ENCODE measurements at places on chromosomes 1 and 21. TPM values are rescaled to one million over a fixed set of nuclear protein-coding genes. Genes with fewer than 3 reads are reported as not detected.

Gene ZNF692
- total RNA-seq, result 65.3 TPM

DNA sequence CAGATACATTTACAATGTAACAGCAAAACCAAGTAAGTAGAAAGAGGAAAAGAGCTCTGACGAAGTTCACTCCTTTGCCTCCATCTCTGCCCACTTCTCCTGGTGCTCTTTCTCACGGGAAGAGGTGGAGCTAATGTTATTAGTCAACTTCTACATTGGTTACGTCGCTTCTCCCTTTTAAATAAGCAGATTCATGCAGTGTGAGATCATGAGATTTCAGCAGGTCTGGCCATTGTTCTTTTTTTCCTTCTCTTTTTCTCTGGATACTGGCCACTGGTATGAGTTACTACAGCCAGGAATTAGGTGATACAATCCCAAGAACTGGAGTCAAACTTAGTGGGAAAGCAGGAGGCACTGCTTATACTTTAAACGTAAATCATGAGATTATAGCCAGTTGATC, 207.1 kb downstream of the AKT3 start:
- H3K27me3 ChIP-seq, result no peaks in the 10 kb centered on the region
- H3K36me3 ChIP-seq, result peaks cover 40% of the 10 kb centered on the region
- H3K27ac ChIP-seq, result no peak overlapping the region
- H3K4me3 ChIP-seq, result no peak overlapping the region
- no peak for DNase-seq

Gene PAX7
- not detected for total RNA-seq

GRCh38 chr1:47440599-47441081, 2.8 kb downstream of the FOXD2 start:
- peaks cover 54% of the 10 kb centered on the region for H3K4me1 ChIP-seq
- DNase-seq, result no peak
- H3K27me3 ChIP-seq, result peaks cover 66% of the 10 kb centered on the region

DNA sequence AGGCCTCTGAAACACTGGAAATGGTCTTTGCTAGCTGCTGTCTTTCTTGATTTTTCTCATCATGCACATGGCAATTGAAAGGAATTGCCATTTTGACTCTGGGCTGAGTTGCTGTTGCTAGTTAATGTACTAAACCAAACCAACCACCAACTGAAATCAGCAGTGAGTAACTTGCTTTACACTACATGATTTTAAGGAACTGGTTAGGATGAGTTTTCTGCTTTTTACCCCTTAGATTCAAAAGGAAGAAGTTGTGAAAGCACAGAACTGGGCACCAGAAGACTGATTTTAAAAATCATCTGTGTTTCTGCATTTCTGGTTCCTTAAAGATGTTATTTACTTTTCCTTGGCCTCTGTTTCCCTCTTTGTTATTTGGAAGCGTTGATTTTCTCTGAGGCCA, 361.9 kb downstream of the HLX start:
- H3K27me3 ChIP-seq, result no peaks in the 10 kb centered on the region
- no peaks in the 10 kb centered on the region for H3K36me3 ChIP-seq
- DNase-seq, result no peak
- H3K4me3 ChIP-seq, result no peak overlapping the region
- no peak overlapping the region for H3K27ac ChIP-seq

Gene CXADR
- total RNA-seq, result 2.3 TPM

Gene PIGC
- 23.8 TPM for total RNA-seq

Gene ADCY10
- not detected for total RNA-seq

- DNase-seq, result no peak
- H3K27ac ChIP-seq, result no peak overlapping the region
- H3K4me1 ChIP-seq, result no peaks in the 10 kb centered on the region
- no peaks in the 10 kb centered on the region for H3K36me3 ChIP-seq
- peaks cover 3% of the 10 kb centered on the region for H3K27me3 ChIP-seq
Observed at GRCh38 chr1:231170875-231171274, 9.0 kb downstream of the TRIM67 start.

DNA sequence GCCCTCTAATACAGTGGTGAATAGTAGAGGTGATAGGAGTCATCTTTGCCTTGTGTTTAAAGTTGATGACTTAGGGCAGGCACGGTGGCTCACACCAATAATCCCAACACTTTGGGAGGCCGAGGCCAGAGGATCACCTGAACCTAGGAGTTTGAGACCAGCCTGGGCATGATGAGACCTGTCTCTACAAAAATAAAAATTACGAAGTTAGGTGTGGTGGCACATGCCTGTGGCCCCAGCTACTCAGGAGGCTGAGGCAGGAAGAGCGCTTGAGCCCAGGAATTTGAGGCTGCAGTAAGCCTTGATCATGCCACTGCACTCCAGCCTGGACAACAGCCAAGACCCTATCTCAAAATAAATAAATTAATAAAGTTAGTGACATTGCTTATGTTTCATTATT, 26.6 kb downstream of the CAPZA1 start:
- no peak for DNase-seq
- H3K27me3 ChIP-seq, result no peaks in the 10 kb centered on the region
- H3K27ac ChIP-seq, result no peak overlapping the region
- H3K36me3 ChIP-seq, result peaks cover 5% of the 10 kb centered on the region
- peaks cover 32% of the 10 kb centered on the region for H3K4me1 ChIP-seq

Gene BRDT
- not detected for total RNA-seq

- no peak for DNase-seq
- peaks cover 21% of the 10 kb centered on the region for H3K4me1 ChIP-seq
- H3K27ac ChIP-seq, result no peak overlapping the region
Observed at GRCh38 chr1:172135076-172135672, 285.3 kb upstream of the C1orf105 start.

DNA sequence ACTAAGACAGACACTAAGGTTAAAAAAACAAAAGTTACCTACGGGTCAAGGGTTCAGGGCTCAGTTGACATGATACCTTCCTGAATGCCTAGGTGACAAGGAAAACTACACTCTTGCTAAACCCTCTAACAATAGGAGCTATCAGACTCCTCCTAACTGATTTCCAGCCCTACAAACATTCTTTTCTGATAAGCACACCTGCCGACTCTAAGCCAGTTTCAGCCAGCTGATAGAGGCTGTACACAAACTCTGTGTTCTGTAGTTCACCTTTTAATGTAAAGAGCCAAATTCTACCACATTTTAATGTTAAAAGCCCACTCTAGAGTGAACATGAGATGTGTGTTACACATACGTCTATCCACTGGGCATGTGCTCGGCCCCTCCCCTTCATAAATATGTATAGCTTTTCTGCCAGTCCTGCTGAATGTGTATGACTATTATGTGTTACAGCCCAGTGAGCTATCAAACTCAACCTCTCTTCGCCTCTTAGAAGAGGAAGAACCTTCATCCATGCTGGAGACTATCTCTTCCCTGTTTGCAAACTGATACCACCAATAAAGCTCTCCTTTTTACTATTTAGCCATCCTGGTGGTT, 40.0 kb upstream of the FAM163A start:
- no peaks in the 10 kb centered on the region for H3K27me3 ChIP-seq
- H3K36me3 ChIP-seq, result no peaks in the 10 kb centered on the region
- no peak overlapping the region for H3K27ac ChIP-seq
- peak; percentile 32 for DNase-seq
- H3K4me1 ChIP-seq, result no peaks in the 10 kb centered on the region

DNA sequence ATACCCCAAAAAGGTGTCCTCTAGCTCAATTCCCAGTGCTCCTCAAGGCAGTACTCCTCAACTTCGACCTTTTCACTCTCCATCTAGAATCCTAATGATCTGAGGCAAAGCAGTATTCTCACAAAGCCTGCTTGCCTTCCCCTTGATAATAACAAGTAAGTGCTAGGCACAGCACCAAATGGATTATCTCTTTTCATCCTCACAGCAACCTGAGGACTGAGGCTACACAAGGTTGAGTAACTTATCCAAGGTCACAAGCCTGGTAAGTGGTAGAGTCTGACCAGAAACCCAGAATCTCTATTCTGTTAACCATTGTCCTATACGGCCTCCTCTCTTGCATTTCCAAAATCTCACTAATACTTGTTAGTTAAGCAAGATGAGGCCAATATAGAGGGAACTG, 5.1 kb downstream of the SYDE2 start:
- no peaks in the 10 kb centered on the region for H3K27me3 ChIP-seq
- no peaks in the 10 kb centered on the region for H3K36me3 ChIP-seq
- H3K4me1 ChIP-seq, result peaks cover 57% of the 10 kb centered on the region
- DNase-seq, result no peak

DNA sequence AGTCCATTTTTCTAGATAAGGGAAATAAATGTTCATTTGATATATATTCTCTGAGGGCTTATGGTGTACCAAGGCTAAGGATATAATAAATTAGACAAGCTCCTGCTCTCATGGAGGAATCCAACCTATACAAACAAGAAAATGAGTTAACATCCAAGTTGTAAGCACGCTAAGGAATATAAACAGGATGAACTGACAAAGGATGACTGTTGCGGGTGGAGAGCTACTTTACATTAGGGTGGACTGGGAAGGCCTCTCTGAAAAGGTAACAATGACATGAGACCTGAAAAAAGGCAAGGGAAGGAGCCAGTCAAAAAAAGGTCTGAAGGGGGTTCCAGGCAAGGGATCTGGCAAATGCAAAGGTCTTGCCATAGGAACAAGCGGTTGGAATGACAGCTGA, 3.1 kb downstream of the BCAR3 start:
- no peak overlapping the region for H3K4me3 ChIP-seq

Gene LRRC38
- not detected for total RNA-seq

- no peak overlapping the region for H3K27ac ChIP-seq
- DNase-seq, result no peak
- H3K4me3 ChIP-seq, result no peak overlapping the region
- no peaks in the 10 kb centered on the region for H3K36me3 ChIP-seq
Observed at GRCh38 chr21:15992171-15992570, 262.4 kb downstream of the USP25 start.

Gene SYT14
- total RNA-seq, result not detected

- no peaks in the 10 kb centered on the region for H3K36me3 ChIP-seq
- no peak overlapping the region for H3K4me3 ChIP-seq
- H3K4me1 ChIP-seq, result no peaks in the 10 kb centered on the region
- no peak overlapping the region for H3K27ac ChIP-seq
- no peak for DNase-seq
Observed at GRCh38 chr1:14804626-14805025, 206.1 kb downstream of the KAZN start.

GRCh38 chr1:156727926-156728598, at the start of gene METTL25B:
METTL25B (plus strand) TSS chr1:156728469; CDS start chr1:156729105, 636 bp downstream.
- no peaks in the 10 kb centered on the region for H3K27me3 ChIP-seq
- H3K36me3 ChIP-seq, result peaks cover 34% of the 10 kb centered on the region
- DNase-seq, result peak; percentile 95
- H3K4me1 ChIP-seq, result peaks cover 67% of the 10 kb centered on the region

- no peak overlapping the region for H3K4me3 ChIP-seq
- no peaks in the 10 kb centered on the region for H3K36me3 ChIP-seq
- H3K27ac ChIP-seq, result peak overlapping the region; percentile 56
- DNase-seq, result peak; percentile 64
- no peaks in the 10 kb centered on the region for H3K27me3 ChIP-seq
Observed at GRCh38 chr1:66563094-66563800, 29.3 kb downstream of the SGIP1 start.

- H3K4me3 ChIP-seq, result no peak overlapping the region
- DNase-seq, result no peak
- no peaks in the 10 kb centered on the region for H3K27me3 ChIP-seq
- H3K4me1 ChIP-seq, result no peaks in the 10 kb centered on the region
Observed at GRCh38 chr1:162912061-162912667, 51.2 kb upstream of the CCDC190 start.

Gene CLEC20A
- total RNA-seq, result not detected

DNA sequence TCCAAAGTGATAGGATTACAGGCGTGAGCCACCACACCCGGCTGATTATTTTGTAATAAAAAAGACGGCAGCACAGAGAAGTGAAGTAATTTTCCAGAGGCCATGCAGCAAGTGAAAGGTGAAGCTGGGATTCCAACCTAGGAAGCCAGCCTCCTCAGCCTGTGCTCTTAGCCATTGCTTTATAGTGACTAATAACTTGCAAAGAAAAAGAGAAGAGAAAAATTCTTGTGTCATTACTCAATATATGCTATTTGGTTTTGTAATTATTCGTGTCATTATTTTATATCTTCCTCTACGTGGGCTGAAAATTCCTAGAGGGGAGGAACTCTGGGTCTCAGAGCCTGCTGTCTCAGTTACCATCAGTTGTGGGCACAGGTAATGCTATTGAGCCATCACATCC, 1.6 kb upstream of the IER5 start:
- no peak overlapping the region for H3K4me3 ChIP-seq
- H3K36me3 ChIP-seq, result no peaks in the 10 kb centered on the region
- H3K27me3 ChIP-seq, result no peaks in the 10 kb centered on the region
- no peak overlapping the region for H3K27ac ChIP-seq
- DNase-seq, result no peak
- H3K4me1 ChIP-seq, result peaks cover 25% of the 10 kb centered on the region

Gene KCNK1
- 5.8 TPM for total RNA-seq

DNA sequence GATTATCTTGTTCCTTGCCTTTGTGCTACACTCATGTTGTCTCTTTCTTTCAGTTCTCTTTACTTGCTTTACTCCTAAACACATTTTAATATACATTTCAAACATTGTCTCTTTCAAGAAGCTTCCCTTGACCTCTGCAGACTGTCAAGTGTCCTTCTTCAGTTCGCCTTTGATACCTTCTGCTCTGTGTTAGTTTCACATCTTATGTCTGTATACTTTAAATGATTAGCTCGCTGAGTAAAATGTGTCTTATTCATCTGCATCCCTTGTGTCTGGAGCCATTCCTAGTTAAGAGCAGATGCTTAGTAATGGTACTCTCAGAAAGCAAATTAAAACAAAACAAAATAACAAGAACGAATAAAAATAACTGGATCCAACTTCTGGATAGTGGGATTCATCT, 303.3 kb downstream of the S1PR1 start:
- H3K4me1 ChIP-seq, result no peaks in the 10 kb centered on the region
- no peaks in the 10 kb centered on the region for H3K27me3 ChIP-seq
- H3K27ac ChIP-seq, result no peak overlapping the region
- H3K36me3 ChIP-seq, result no peaks in the 10 kb centered on the region
- no peak for DNase-seq
- no peak overlapping the region for H3K4me3 ChIP-seq

DNA sequence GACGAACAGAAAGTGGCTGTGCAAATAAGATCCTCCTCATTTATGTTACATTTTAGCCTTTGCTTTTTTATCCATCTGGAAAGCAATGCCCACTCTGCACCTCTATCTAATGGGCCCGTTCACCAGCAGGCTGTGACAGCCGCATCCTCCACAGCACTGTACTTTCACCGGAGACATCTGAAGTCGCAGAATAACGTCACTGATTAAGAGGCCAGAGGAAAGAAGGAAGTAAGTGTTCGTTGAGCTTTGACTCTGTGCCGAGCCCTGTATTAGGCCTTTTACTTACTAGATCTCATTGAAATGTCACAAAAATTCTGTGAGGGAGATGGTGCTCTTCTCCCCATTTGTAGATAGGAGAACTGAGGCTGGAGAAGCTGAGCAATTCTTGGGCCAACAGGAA, 62.3 kb downstream of the KAZN start:
- no peak overlapping the region for H3K4me3 ChIP-seq
- peak; percentile 55 for DNase-seq
- no peaks in the 10 kb centered on the region for H3K4me1 ChIP-seq
- no peak overlapping the region for H3K27ac ChIP-seq
- no peaks in the 10 kb centered on the region for H3K36me3 ChIP-seq

Gene RXRG
- total RNA-seq, result not detected
